ENCODE measurements at places on chromosomes 16 and 17.
A peak's percentile ranks its signal among the peaks of the same experiment; 100 is the strongest.

GRCh38 chr17:72380737-72381136, 259.9 kb downstream of the SOX9 start:
- DNase-seq, result no peak

DNA sequence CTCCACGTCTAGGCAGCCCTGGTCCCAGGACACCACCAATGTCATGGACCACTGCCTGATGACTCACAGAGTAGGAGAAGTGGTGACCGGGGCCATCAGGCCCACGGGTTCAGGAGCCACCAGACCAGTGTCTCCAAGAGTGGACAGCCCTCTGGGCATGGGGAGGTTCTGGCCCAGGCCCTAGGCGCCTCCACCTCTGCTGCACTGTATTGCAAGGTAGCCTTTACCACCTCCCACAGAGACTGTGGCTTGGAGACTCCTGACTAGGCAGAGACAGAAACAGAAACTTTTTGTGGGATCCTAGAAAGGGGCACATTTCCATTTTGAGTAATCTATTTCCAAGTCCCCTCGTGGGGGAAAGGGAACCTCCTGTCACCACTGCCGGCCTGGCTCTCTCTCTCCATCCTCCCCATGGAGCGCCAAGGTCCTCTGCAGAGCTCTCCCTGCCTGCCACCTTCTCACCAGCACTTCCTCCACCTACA, 2.9 kb downstream of the CDIP1 start:
- DNase-seq, result no peak

- no peak for DNase-seq
These were observed 30.7 kb downstream of the CDRT4 start for GRCh38 chr17:15436473-15437302.

DNA sequence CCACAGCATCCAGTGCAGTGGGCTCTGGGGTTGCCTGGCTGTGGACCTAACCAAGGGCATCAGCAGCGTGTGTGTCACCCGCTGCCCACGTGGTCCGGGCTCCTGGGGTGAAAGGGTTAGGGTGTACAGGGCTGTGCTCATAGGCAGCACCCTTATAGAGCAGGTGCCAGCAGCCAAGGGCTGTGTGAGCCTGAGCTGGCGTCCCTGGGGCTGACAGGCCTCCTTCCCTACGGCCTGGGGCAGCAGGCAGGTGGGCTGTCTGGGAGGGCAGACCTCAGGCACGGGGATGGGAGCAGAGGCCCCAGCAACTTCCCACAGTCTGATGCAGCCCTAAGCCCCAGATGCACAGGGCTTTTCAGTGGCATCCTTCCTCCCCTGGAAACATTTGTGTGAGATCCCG, 13.9 kb downstream of the CD300A start:
- no peak for DNase-seq

GRCh38 chr17:36597226-36597625, 4.2 kb upstream of the MRM1 start:
- no peak for DNase-seq

DNA sequence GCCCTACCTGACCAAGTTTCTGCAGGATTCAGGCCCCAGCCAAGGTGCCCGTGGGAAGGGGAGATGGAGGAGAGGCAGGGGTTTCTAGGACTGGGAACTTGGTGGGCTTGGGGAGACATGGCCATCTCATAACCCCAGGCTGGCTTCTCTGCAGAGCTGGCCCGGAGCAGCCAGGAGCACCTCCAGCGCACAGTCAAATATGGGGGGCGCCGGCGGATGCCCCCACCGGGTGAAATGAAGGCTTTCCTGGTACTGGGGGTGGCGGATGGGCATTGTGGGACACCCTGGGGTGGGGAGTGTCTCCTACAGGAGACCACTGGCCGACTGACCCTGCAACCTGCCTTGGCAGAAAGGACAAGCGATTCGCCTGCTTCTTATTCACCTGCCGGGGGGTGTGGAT, 9.2 kb upstream of the SMIM5 start:
- no peak for DNase-seq

DNA sequence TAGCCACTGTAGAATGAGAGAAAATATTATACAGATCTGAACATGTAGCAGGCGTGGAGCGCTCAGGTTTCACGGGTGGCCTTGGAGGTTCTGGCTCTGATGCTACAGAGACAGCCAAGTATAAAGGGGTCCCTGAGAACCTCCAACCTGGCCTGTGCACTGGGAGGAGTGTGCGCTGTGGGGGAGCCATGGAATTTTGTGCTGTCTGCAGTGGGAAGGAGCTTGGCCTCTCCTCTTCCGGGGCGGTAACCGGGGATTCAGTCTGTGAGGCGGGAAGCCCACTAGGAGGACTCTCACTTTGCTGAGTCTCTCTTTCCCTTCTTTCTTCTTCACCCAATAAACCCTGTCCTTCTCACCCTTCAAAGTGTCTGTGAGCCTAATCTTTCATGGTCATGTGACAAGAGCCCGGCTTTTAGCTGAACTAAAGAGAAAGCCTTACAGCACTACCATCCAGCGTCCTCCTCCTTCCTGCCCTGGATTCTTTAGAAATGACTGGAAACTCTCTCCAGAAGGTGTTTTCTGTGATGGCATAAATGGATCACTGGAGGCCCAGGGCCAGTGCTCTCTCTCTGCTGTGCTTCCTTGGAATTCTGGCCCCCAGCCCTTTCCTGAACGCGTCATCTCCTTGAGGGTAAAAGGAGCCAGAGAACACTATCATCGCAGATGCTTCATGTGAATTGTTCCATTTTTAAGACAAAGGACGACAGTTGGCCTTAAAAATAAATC, 232.1 kb upstream of the CACNG5 start:
- DNase-seq, result no peak

- no peak for DNase-seq
These were observed 2.6 kb upstream of the LPO start for GRCh38 chr17:58235821-58236220.

DNA sequence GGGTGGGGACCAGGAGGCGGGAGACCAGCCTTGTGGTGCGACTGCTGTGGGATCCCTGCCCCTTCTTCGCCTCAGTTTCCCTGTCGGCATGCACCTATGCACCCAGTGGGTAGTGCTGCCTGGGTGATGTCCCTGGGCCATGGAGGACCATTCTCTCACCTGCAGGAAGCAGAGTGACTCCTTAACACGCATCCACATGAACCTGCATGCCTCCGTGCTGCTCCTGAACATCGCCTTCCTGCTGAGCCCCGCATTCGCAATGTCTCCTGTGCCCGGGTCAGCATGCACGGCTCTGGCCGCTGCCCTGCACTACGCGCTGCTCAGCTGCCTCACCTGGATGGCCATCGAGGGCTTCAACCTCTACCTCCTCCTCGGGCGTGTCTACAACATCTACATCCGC, 25.2 kb downstream of the ADGRG5 start:
- DNase-seq, result no peak

- DNase-seq, result no peak
These were observed 1.8 kb downstream of the PRR29 start for GRCh38 chr17:63999680-64000531.

- peak; percentile 35 for DNase-seq
These were observed 44.3 kb downstream of the TBC1D16 start for GRCh38 chr17:79991140-79991923.

- DNase-seq, result no peak
These were observed 455.6 kb downstream of the HS3ST3B1 start for GRCh38 chr17:14756479-14756878.

- no peak for DNase-seq
These were observed 638.0 kb downstream of the MAF start for GRCh38 chr16:78962457-78962929.
